Parietal lobe (tissue), 2 donors: ENCODE measurements at places on chromosomes 3 and 15. TPM values are rescaled to one million over a fixed set of nuclear protein-coding genes. Genes with fewer than 3 reads are reported as not detected.

MEF2A gene
- total RNA-seq = 58.2 TPM

CSPG5 gene
- total RNA-seq = 102 TPM

FANCD2OS gene
- not detected for total RNA-seq

CFAP161 gene
- 3.4 TPM for total RNA-seq

SLC22A13 gene
- total RNA-seq = 1.3 TPM

CDHR4 gene
- total RNA-seq = not detected

ZDHHC23 gene
- 18.8 TPM for total RNA-seq

SH3GL3 gene
- total RNA-seq = 121 TPM

ESYT3 gene
- 0.94 TPM for total RNA-seq

PHLDB2 gene
- 17.8 TPM for total RNA-seq

SPATA12 gene
- total RNA-seq = not detected

MAPKAPK3 gene
- 5.3 TPM for total RNA-seq

P2RY1 gene
- 8.8 TPM for total RNA-seq

RLBP1 gene
- total RNA-seq = 2.2 TPM

PTH1R gene
- 1.6 TPM for total RNA-seq

CLEC3B gene
- total RNA-seq = 14.7 TPM

HIGD2B gene
- not detected for total RNA-seq

PRR20G gene
- total RNA-seq = not detected

NMNAT3 gene
- total RNA-seq = 13.5 TPM

DYNC1LI1 gene
- total RNA-seq = 92.3 TPM

KIF15 gene
- 11.0 TPM for total RNA-seq

SLC7A14 gene
- total RNA-seq = 5.6 TPM
